Fibroblast of gingiva (primary cell): ENCODE measurements at places on chromosomes 2 and 18.
A peak's percentile ranks its signal among the peaks of the same experiment; 100 is the strongest.

- DNase-seq, result no peak
Observed at GRCh38 chr2:120547662-120548061, 188.0 kb upstream of the GLI2 start.

GRCh38 chr2:181962142-181962541 lies 23.5 kb upstream of the PPP1R1C start:
- no peak for DNase-seq

GRCh38 chr2:241940329-241940728 lies 70.8 kb downstream of the RTP5 start:
- no peak for DNase-seq

DNA sequence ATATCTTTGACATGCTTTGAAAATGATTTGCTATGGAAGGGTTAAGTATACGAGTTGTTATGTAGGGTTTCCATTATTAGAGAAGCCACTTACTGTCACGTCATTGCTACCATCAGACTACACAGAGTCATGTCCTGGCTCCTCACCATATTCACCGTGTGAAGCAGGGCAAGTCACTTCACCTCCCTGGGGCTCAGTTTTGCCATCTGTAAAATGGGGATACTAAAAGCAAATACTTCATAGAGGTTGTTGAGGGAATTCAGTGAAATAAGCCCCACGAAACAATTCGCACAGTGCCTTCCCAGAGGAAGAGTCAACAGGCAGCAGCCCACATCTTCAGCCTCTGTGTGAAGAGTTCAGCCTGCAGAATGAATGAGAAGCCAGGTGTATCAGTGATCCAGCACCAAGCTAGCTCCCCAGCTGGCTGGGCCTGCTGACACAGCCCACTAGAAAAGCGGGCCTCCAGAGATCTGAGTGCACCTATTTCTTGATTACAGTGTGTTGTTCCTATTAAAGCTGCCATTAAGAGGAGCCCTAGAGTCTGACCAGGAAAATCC lies 3.4 kb downstream of the DIPK1C start:
- no peak for DNase-seq

DNA sequence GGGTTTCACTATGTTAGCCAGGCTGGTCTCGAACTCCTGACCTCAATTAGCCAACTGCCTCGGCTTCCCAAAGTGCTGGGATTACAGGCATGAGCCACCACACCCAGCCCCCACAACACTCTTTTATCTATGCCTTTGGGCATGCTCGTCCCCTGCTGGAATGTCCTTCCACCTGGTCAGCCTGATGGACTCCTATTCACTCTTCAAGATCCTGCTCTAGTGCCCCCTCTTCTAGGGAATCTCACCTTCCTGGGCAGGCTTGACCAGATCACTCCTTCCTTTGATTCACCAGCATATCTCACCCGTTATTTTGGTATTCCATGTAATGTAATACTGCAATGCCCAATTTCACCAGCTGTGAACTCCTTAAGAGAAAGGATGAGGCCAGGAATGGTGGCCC lies 13.9 kb upstream of the SLC66A3 start:
- no peak for DNase-seq

GRCh38 chr2:191838526-191838925 lies 8.4 kb downstream of the CAVIN2 start:
- no peak for DNase-seq

DNA sequence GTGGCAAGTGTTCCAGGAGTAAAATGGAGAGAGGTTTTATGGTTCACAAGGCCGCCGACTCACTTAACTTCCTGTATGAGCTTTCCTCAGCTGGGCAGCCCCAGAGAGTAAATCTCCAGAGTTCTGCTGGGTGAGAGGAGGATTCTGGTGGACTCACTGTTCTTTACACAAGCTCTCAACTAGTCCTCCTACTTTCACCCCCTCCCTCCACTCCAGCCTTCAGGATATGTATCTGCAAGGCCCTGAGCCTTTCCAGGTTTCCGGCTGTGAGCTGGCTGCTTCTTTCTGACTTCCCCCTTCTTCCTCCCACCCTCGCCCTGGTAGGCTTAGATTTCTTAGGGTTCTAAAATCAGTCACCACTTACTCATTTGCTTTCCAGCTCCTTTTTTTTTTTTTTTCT lies 34.0 kb downstream of the EML6 start:
- DNase-seq, result no peak

DNA sequence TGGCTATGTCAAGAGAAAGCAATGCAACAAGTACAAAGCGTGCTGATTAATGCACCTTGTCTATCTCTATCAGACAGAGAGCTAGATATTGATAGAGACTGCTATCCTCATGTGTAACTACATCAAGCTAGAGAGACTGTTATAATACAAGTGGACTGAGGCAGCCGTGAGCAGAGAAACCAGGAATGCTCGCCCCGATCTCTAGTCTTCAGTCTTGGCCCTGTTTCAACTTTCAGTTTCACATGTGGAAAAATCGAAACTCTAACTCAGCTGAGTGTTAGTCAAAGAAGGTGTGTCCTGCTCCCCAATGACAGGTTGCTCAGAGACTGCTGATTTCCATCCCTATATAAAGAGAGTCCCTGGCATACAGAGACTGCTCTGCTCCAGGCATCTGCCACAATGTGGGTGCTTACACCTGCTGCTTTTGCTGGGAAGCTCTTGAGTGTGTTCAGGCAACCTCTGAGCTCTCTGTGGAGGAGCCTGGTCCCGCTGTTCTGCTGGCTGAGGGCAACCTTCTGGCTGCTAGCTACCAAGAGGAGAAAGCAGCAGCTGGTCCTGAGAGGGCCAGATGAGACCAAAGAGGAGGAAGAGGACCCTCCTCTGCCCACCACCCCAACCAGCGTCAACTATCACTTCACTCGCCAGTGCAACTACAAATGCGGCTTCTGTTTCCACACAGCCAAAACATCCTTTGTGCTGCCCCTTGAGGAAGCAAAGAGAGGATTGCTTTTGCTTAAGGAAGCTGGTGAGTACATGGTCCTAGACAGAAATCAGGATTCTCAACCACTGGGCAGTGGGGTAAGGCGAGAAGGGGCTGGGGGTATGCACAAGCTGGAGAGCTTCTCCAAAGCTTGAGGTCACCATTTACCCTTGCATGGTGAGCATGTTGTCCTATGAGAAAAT lies at the start of gene RSAD2:
TSS of gene RSAD2 (plus strand) at position 376 of the 903 bp plus-strand sequence. CDS start at position 400, 24 bp downstream.
- DNase-seq, result peak; percentile 18

DNA sequence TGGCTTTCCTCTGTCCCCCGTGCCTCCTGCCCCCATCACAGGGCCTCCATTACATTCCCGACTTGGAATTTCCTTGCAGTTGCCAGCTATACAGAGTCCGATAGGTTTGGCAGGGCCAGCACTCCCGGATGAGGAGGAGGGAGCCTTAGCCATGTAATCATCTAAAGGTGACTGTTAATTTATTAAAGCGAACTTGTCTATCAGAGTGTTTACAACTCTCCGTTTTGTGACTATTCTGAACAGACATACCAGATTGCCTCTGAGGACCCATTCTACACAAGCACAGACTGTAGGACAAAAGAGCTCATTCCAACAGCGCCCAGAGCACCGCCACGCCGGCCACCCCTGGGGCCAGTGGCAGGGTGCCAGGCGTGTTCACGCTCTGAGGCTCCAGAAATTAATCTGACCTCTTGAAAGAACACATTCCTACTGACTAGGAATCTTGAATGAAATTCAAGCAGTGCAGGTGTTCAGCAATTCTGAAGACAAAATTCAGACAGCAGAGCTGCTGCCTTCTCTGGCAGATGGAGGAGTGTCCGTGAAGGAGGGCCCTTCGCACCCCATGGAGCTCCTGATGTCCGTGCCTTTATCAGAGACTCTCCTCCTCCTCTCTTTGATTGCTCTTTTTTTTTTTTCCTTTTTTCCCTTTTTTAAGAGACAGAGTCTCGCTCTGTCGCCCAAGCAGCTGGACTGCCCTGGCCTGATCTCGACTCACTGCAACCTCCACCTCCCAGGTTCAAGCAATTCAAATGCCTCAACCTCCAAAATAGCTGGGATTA lies 58.1 kb upstream of the RALBP1 start:
- peak; percentile 32 for DNase-seq

GRCh38 chr2:28148566-28148965 lies 244.1 kb upstream of the FOSL2 start:
- no peak for DNase-seq

GRCh38 chr18:37364237-37364636 lies 201.4 kb downstream of the CELF4 start:
- no peak for DNase-seq

DNA sequence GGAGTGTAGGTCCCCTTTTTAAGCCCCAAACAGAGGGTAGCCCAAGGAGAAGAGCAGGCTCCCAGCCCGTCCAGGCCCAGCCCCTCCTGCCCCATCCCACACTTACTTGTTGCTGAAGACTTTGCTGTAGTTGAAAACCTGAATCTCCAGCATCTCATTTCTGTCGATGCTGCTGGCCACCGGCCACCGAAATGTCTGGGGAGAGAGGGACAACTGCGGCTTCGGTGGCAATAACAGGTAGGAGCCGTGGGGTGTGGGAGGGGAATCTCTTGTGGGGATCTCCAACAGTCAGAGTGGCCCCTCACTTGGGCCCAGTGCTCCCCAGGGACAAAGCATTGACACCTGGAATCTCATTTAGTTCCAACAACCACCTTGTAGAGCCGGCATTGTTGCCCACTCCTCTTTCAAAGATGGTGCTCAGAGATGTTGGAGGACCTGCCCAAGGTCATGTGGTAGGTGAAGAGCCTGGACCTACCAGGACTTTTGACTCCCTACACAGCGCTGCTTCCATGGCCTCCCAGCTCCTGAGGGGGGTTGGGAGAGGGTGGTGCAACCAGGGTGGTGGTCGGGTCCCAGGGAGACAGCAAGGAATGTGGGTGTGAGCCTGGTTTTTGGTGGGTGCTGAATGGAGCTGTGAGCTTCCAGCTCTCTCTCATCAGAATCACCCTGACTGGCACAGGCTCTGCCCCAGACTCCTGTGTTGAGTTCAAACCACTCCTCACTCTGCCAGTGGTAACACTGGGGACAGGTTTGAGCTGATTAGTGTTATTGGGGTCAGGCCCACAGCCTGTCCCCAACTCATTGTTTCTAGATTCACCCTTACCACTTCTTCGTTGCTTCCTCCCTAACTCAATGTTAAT lies 50.0 kb upstream of the OTOF start:
- DNase-seq, result no peak

DNA sequence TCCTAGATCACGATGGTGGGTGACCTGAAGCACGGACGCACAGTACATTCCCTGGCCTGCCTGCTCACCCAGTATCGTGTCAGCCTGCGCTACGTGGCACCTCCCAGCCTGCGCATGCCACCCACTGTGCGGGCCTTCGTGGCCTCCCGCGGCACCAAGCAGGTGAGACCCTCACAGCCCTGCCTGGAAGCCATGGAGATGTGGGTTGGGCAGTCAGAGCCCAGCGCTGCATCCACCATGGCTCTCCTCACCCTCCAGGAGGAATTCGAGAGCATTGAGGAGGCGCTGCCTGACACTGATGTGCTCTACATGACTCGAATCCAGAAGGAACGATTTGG lies 20.3 kb downstream of the SLC30A3 start:
- no peak for DNase-seq

GRCh38 chr18:29629493-29630036 lies 1413.0 kb downstream of the DSC3 start:
- DNase-seq, result no peak

DNA sequence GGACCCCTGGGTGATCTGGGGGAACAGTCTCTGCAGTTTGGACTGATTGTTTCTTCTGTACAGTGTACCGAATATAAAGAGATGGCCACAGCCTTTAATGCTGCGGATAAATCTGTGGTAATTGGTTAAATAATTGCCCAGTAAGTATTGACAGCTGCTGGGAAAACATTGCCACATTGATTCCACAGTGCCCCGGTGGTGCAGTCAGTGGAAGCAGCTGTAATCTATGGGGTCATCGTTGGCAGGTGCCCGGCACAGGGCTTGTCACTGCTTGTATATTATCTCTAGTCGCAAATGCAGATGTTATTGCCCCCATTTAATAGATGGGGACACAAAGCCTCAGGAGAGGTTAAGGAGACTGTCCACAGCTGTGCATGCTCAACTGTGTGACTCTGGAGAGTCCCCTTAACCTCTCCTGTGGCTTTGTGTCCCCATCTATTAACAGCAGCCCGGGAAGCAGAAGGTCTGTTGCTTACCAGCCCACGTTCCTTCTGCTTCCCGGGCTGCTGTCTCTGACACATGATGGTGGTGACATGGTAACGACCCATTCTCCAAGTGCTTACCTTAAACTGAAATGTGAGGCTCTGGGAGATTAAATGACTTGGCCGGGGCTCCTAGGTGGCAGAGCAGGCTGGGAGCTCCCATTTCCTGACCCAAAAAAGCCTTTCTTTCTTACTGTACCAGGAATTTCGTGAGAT lies 76.9 kb downstream of the NCK2 start:
- DNase-seq, result no peak

- DNase-seq, result no peak
Observed at GRCh38 chr2:30625701-30626100, 178.7 kb downstream of the LCLAT1 start.

DNA sequence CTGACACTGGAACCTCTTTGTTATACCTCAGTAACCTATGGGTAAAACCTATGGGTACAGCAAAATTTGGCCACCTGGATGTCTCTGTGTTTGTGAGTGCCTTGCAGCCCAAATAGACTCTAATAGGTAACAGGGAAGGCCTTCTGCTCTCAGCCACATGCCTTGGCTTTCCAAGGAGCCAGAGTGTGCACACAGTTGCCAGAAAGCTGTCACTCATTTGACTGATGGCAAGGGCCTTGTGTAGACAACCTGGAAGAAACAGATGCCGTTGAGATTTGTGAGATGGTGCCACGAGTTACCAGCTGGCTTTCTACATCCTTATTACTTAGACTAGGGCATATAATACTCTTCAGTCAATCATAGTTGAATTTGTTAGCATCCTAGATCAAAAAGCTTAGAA lies 90.1 kb upstream of the RAB12 start:
- no peak for DNase-seq

DNA sequence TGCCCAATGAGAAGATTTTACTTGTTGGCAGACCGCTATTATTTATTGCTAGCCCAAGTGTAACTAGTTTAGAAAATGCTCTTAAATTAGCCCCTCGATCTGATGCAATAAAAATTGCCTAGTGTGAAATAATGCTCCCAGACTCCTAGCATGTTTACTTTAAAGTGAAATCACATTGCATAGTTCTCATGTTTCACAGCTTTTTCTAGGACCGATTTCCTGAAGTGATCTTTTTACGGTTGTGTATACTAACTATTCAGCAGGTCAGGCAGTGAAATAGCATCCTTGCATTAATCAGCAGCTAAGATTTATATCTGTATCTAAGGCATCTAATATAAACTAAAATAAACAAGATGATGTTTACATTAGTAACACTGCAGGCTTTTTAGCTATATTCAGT lies 52.4 kb downstream of the PMS1 start:
- DNase-seq, result peak; percentile 96

- no peak for DNase-seq
Observed at GRCh38 chr2:44879269-44880124, 62.0 kb upstream of the SIX3 start.

- DNase-seq, result no peak
Observed at GRCh38 chr2:26816893-26817292, 31.0 kb downstream of the CENPA start.

DNA sequence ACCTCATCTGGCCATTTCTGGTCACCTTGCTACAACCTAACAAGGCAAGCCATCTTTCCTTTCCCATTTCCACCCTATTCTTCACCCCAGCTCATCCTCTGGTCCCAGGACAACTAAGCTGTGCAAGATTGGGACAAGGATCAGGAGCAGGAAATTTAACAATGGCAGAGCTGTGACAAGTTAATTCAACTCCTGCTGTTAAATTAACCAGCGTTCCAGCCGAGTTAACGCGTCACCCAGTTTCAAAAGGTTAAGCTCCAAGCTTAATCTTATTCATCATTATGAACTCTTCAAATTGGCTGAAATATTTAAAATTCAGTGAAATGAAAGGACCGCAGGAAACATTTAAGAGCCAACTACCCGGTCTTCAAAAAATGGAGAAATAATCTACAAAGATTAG lies 231.9 kb downstream of the GRB14 start:
- DNase-seq, result no peak

- DNase-seq, result no peak
Observed at GRCh38 chr2:203914546-203915182, 21.9 kb upstream of the ICOS start.
